Stimulated activated CD4-positive, alpha-beta T cell treated with anti-CD3 and anti-CD28 coated beads, Interleukin-4, amount 100 ng/mL, for 48 hours (primary cell): ENCODE measurements at places on chromosomes 4 and X.

- no peak for DNase-seq
Measured at GRCh38 chr4:1396806-1397455, 9.3 kb downstream of the NKX1-1 start.

GRCh38 chr4:188341428-188341827, 202.2 kb downstream of the TRIML1 start:
- no peak for DNase-seq

- no peak for DNase-seq
Measured at GRCh38 chr4:11281720-11282119, 147.0 kb downstream of the HS3ST1 start.

DNA sequence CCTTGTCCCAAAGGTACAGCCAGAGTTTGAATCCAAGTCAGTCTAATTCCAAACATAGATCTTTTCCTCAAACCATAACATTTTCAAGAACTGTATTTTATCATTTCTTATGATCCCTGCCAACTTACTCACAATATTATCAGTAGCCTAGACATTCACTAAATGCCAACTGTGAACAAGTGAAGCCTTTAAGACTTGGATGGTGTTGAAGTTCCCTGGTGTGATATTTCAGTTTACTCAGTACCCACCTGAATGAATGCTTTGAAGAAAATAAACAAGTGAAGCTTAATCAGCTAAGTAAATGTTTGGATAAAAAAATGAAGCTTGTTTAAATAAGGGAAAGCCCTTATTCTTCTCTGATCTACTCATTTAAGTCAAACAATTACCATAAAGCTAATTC, 1028.3 kb downstream of the DMD start:
- no peak for DNase-seq

GRCh38 chr4:78512357-78512920, 39.1 kb upstream of the ANXA3 start:
- no peak for DNase-seq

GRCh38 chrX:17291171-17291900, 83.7 kb upstream of the NHS start:
- no peak for DNase-seq

DNA sequence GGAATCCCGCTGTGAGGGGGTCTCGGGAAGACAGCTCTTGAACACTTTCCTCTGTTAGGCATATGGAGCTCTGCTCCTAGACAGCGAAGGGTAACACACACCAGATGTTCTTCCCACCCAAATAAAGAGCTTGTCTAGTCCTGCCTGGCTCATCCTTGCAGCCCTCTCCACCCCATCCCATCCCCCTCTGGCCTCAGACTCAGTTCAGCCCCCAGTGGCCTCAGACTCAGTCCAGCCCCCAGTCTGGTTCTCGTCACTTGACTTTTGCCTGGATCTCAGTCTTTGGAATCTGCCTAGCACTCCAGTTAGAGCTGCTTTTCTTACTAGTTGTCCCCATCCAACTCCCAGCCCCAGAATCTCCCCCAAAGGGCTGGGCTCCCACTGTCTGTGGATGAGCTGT, 14.9 kb downstream of the RAB33A start:
- no peak for DNase-seq

DNA sequence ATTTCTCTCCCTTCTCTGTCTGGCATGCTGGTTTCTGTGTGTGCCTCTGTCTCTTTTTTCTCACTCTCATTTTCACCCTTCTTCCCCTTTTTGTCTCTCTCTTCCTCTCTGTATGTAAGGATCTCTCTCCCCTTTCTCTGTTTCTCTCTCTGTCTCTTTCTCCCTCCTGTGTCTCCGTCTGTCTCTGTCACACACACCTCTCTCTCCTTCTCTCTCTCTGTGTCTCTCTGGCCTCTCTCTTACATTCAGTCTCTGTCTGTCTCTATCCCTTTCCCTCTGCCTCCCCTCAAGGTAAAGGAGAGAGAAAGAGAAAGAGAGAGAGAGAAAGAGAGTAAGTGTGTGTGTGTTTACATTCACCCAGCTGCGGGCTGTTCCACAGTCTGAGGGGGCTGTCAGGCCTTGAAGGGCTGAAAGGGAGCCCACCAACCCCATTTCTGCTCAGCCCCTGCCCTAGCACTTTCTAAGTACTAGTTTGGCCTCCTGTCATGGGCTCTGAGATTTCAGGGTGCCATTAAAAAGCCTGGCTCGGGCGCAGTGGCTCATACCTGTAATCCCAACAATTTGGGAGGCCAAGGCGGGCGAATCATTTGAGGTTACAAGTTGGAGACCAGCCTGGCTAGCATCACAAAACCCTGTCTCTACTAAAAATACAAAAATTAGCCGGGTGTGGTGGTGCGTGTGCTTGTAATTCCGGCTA, 9.6 kb upstream of the TSPYL2 start:
- DNase-seq: no peak

- no peak for DNase-seq
Measured at GRCh38 chr4:17029964-17030363, 131.5 kb upstream of the LDB2 start.

DNA sequence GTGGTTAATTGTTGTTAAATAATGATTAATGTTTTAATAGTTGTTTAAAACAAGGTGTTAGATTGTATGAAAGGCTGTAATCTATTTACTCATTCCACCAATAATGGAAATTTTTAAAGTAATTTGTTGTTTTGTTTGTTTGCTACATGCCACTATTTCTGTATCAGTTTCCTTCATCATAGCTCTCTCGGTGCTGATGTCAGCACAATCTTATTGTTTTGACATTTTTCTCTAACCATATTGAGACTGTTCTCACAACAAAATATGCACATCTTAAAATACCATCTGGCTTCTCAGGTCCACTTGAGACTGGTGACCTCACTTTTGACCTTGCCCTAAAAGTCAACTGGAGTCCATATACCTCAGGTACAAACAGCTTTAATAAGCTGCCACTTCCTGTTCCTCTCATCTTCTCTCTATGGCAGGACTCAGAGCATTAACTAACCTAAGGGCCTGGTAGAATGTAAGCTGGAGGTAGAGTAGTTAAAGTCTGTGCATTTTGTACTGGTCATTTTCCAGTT, 1.0 kb upstream of the GUCY1B1 start:
- no peak for DNase-seq

DNA sequence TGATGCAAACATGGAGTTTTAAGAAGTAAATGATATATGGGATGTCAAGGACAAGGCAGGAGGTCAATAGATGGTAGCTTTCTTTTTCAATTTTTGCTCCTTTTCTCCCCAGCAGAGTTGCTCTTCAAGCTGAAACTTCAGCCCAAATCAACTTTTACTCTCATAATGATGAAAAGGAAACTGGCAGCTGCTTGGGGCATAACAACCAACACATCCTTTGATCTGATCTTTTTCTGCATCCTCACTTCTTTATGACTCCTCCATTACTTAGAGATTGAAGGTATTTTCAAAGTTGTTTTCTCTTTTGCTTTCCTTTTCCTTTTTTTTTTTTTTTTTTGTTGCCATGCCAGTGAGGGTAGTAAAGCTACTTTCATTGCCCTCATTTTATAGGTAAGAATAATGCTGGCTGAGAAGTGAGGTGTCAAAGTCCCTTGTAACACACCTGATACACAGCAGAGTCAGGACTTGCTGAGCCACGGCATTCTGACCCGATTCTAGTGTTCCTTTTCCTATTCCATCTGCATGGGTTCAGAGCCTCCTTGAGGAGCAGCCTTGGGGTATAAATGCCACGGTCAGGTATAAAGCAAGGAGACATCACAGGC, 26.9 kb downstream of the SLC2A9 start:
- DNase-seq: no peak

DNA sequence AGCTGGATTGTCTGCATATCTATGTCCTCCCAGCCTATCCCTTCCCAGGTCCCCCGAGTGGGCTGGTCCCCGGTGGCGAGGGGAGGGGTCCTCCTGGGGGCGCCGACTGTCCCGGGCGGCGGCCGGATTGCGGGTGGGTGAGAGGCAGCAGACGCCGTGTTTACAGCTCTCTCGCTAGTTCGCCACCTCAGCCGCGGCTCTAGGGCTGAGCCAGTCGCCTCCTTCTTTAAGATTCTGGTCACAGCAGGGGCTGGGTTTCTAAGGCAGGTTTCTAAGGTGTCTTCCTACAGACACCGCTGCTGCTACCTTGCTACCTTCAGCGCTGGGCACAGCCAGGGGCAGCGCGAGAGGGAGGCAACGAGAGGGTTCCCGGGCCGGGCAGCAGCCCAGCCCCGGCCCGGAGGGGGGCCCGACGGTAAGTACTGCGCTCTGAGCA, 57.2 kb downstream of the FRMPD3 start:
- DNase-seq: no peak

GRCh38 chr4:68011684-68012083, 48.4 kb upstream of the TMPRSS11A start:
- DNase-seq: no peak

- DNase-seq: no peak
Measured at GRCh38 chr4:39030725-39031124, 1.5 kb downstream of the TMEM156 start.

DNA sequence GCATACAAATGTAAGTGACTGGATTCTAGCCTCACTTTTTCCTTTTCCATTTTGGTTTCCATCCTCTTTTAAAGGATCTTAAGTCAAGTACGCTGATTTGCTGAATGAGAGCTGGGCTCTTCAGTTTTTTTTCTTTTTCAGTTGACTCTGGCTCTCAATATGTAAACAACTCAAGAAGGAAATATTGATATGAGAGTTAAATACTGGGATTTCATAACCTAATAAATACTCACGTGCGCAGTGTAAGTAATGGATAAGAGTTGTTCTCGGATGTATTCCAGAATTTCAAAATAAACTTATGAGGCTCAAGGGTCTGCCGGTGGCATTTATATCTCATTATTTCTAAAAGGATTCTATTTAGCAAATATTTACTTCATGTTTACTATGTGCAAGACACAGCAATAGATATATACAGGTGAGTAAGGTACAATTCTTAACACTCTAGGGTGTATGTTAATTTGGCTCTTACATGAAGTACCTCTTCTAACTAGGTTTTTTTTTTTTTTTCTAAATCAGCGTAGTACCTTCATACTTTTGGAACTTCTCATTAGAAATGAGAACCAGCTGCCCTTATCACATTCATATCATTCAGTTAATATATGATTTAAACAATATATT, 11.0 kb upstream of the MAGEB10 start:
- no peak for DNase-seq

DNA sequence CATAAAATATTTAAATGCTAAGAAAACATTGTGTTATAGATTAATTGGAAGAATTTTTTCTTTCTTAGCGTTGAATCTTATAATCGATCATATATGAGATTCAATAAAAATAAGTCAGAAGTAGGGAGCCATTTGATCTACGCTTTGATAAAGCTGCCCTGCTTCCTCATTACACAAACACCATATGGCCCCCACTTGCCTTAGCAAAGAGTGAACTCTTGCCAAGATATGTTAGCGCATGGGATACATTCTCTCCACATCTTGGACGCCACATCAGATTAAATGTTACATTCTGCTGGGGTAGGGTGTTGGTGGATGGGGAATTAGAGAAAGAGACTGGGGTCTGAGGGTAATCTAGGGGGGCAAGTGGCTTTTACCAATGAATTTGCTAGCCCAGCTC, 207.7 kb upstream of the MID1 start:
- no peak for DNase-seq
